ENCODE measurements at places on chromosomes 16 and 17.

GRCh38 chr16:86585821-86586611 is 7.7 kb downstream of the FOXL1 start:
- peak; percentile 68 for DNase-seq

DNA sequence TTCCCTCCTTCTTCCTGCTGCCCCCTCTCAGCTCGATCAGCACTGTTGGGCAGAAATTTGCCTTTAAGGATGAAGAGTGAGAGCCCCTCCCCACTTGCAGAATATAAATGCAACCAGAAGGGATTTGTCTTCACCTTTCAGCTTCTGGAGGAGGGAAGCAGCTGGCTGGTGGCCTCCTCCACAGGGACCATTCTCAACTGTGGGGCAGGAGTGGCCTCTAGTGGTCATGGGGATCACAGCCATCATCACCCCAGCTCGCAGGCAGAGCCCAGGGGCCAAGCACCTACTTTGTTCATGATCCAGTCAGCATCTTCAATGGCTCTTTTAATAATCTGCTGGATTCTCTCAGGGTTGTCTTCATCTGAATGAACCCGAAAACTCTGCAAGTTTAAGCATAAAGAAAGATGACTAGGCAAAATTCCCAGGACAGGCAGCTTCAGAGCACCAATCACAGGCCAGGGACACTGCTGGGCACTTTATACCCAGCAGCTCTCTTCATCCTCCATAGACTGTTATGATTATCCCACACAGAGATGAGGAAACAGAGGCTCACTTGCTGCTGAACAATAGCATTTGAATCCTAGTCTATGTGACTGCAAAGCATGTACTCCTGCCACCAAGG is 13.1 kb downstream of the LYRM9 start:
- peak; percentile 36 for DNase-seq

DNA sequence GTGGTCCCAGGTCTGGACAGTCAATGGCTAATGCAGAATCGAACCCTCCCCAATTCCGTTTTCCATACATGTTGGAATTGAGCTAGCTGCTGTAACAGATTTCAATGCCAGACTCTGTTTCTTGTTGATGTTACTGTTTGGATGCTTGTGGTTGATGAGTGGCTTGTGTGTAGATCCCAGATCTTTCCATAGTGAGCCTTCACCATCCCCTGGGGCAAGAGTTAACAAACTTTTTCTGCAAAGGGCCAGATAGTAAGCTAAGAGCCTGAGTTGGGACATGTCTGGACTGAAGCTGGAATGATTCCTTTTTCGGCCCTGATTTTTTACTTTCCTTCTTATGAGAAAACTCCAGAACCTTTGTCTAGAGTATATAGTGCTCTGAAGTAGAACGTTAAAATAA is 296.3 kb downstream of the CPPED1 start:
- peak; percentile 32 for DNase-seq

GRCh38 chr17:61627658-61628057 is 36.6 kb upstream of the NACA2 start:
- no peak for DNase-seq

- DNase-seq = no peak
Measured at GRCh38 chr16:9846362-9847099, 335.7 kb downstream of the GRIN2A start.

- DNase-seq = no peak
Measured at GRCh38 chr17:4739122-4740024, at the start of the genes CXCL16 and ZMYND15. Gene CXCL16, minus strand, starts transcription at chr17:4739928. Its CDS starts 589 bp downstream, at chr17:4739339. Gene ZMYND15, plus strand, starts transcription at chr17:4739833. Its CDS starts 716 bp downstream, at chr17:4740549.

- DNase-seq = no peak
Measured at GRCh38 chr17:63995626-63996025, 2.5 kb upstream of the PRR29 start.

- DNase-seq = no peak
Measured at GRCh38 chr16:79480056-79480455, 120.5 kb downstream of the MAF start.

DNA sequence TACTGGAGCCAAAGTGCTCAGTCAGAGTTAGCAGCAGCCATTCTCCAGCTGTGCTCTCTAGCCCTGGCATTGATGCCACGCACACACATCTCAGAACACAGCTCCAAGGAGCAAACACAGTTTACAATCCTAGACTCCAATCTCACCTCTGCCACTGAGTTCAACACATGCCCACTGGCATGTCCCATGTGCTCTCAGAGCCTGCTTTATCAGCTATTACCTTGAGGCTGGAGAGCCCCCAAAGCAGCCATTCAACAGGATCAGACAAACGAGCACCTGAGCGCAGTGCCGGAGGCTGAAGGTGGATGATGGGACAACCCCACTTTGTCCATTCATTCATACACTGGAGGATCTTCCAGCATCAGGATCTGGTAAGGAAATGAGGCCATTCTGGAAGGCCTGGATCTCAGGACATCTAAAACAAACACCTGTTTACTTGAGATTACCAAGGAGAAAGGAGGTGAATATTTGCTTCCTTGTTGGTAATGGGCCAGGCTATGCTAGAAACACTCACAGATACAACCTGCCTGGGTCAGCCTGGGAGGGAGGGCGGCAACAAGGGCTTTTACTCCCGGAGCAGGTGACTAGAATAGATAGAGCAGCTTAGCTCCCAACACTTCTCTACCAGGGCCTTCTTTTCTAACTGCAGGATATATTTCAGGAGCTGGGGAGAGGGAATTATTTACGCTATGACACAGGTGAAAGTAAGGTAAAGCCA is 25.4 kb downstream of the RANBP10 start:
- DNase-seq = no peak

DNA sequence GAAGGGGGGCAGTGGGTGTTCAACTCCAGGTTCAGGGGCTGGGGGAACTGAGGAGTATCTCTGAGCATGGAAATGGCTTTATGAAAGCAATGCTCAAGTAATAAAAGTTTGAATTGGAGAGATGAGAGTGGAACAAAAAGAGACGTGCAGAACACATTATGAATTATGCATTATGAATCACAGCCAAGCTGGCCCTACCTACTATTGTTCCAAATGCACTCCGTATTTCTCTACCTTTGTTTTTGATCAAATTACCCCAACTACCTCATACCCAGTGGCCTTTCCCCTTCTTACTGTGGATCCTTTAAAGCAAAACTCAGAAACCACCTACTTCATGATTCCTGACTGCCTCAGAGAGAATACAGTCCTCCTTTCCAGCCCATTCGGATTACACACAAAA is 38.1 kb downstream of the TEKT3 start:
- DNase-seq = no peak

DNA sequence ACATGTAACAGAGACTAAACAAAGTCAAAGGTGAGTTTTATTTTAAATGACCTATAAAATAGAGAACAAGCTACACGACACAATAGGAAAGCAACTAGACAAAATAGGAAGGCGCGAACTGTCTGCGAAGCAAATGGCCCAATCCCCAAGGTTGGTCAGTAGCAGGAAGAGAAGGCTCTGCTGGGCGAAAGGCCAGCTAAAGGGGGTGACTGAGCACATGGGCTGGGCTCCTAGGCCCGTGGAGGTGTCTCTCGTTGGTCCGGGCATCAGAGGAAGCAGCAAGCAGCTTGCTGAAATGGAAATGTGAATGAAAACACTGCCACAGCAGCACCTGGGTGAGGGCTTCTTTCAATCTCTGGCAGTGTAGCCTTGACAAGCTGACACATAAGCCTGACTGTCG is 129.4 kb downstream of the ZNF778 start:
- no peak for DNase-seq

DNA sequence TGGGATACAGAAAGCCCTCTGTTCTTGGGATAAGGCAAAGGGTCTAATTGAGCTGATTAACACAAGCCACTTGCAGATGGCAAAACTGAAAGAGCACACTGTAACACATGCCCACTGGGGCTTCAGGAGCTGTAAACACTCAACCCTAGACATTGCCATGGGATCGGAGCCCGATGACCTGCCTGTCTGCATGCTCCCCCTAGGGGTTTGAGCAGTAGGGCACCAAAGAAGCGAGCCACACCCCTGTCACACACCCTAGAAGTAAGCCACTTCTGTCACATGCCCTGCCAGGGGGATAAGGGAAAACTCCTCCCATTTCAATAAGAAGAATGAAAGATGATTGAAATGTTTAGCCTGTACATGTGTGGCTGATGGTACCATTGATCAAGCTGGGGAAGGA is 81.3 kb upstream of the IRX6 start:
- DNase-seq = no peak

DNA sequence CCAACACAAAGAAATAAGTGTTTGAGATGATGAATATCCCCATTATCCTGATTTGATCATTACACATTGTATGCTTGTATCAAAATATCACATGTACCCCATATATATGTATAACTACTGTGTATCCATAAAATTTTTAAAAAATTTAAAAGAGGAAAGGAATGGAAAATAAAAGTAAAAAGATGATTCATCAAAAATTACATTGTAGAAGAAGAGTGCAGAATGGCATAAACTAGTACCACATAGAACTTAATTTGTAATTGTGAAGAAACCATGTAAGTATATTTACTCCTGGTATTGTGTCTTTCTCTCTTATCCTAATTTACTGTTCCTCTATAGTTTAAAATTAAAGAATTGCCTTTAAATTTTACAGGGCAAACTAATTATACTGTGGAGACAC is 11.5 kb upstream of the KRT10 start:
- DNase-seq = no peak

- no peak for DNase-seq
Measured at GRCh38 chr17:64187093-64187895, 57.4 kb upstream of the ERN1 start.

- DNase-seq = no peak
Measured at GRCh38 chr17:76085731-76086366, 6.9 kb downstream of the ZACN start.

DNA sequence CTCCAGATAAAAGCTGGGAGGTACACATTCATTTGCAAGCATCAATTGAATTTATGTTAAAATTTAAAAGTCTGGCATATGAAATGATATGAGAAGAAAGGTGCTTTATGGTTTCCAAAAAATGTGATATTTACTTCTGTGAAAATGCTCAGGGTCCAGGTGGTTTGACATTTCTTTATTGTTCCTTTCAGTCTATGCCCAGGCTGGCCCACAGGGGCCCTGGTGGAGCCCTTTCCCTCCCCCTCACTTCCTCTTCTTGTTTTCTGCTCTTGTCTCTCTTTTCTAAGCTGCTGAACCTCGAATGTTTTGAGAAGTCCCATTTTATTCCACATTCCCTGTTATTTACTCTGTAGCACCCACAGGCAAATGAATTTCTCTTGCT is 127.8 kb downstream of the HS3ST3B1 start:
- DNase-seq = no peak

DNA sequence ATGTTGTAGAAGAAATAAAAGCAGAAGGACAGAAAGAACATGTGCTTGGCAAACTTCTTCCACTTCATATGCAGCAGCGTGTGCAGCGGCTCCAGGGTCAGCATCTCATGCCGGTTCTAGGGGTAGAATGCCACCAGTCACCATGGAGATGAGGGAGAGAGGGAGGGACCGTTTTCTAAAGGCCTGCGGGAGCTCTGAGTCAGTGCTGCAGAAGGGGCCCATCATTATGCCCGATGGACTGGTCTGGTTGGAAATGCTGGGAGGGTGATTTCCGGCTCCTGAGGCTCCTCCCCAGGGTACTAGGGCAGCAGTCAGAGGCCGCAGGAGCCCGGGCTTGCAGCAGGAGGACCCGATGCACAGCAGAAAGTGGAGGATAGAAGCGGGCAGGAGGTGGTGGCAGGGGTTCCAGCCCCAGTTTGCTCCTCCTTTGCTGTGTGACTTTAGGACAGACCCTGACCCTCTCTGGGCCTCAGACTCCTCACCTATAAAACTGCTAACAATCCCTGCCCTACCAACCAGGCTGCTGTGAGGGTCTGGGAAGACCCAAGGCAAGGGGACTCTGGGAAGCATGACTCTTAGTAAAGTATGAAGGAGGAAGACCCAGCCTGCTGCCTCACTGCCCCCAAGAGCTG is 28.6 kb downstream of the TRPV3 start:
- DNase-seq = no peak

DNA sequence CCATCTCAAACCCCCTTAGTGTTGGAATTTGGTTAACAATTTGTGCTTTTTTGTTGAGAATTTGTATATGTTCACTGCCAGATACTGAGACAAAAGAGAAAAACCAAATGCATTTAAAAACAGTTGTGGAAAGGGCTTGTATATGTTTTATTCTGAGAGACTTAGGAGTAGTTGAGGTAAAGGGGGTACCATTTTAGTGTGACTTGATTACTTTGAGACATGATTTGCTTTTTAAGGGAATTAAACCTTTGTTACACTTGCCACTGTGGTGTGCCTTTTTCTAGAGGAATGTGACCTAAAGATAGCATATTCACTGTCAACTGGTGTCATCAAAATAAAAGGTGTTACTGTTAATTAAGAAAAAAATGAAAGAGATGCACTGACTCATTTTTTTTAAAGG is 4.5 kb downstream of the IGF2BP1 start:
- DNase-seq = no peak

GRCh38 chr17:57067162-57067561 is 17.9 kb upstream of the AKAP1 start:
- no peak for DNase-seq

DNA sequence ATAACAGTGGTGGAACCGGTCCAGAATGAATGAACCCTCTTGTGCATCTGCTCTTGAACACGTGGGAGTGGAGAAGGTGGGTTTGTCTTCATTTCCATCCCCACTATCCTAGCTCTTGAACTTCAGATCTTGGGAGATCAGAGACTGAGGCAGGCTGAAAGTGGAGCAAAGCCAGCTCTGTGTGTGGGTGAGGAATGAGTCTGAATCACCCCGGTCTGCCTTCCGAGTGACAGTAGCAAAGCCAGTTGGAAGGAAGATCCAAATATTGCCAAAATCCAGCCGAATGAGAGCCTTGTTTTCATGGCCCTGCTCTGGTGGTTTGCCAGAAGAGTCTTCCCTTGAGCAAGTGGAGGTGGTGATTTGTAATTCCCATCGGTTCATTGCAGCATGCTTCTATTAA is 29.0 kb upstream of the ASIC2 start:
- DNase-seq = no peak

- no peak for DNase-seq
Measured at GRCh38 chr16:6160871-6161270, 1063.3 kb upstream of the EEF2KMT start.

GRCh38 chr16:83803811-83804210 is 4.0 kb upstream of the HSBP1 start:
- no peak for DNase-seq

DNA sequence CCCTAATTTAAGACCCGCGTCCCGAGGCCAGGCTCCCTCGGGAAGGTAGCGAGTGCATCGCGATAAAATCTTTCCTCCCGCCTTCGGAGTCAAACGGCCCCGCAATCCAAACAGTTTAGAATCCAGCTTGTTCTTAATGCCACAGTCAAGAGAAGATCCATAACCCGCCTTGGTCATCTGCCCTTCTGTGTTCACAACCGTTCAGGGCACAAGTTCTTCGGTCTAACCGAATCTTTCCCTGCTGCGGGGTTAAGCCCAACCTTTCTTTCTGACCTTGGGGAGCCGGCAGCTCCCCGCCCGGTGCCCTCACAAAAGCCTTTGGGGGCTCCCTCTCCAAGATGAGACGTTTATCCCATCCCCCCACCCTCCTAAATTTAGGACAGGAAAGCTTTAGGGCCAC is 30.3 kb downstream of the CPSF4L start:
- DNase-seq = peak; percentile 10

GRCh38 chr17:1004769-1005295 is 7.9 kb downstream of the TIMM22 start:
- DNase-seq = no peak

DNA sequence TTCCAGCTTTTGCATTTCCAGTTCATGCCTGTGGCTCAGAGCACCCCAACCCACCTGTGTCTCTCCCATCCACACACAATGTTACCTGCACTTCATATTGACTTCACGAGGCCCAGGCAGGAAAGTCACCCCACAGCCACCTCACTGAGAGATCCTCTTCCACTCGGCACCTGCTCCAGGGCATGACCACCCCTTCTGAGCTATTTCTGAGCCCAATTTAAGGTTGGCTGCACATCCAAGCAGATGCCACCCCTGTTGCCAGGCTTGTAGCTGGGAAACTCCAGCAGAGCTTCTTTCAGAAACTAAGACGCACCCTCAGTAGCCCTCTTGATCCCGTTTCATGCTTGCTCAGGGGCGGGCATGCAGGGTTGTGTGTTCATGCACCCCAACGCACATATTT is 88.4 kb downstream of the SOCS1 start:
- no peak for DNase-seq
